ENCODE measurements at places on chromosomes 12 and 14.

DNA sequence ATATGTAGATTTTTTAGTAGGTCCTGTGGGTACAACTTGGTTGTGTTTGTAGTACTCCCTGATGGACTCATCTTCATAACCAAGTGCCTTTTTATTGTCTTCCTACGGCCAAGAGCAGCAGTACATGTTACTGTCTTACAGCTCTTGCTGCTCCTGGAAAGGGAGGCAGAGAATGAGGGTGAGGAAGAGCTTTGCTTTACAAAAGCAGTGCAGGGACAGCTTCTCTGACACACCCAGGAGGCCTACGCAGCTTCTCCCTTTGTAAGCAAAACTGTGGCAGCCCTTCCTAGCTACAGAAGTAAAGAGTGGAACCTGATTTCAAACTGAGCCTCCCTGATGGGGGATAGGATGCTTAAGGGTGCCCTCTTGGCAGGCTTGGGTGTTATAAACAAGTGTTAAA is 18.6 kb downstream of the MYRFL start:
- no peak for DNase-seq

DNA sequence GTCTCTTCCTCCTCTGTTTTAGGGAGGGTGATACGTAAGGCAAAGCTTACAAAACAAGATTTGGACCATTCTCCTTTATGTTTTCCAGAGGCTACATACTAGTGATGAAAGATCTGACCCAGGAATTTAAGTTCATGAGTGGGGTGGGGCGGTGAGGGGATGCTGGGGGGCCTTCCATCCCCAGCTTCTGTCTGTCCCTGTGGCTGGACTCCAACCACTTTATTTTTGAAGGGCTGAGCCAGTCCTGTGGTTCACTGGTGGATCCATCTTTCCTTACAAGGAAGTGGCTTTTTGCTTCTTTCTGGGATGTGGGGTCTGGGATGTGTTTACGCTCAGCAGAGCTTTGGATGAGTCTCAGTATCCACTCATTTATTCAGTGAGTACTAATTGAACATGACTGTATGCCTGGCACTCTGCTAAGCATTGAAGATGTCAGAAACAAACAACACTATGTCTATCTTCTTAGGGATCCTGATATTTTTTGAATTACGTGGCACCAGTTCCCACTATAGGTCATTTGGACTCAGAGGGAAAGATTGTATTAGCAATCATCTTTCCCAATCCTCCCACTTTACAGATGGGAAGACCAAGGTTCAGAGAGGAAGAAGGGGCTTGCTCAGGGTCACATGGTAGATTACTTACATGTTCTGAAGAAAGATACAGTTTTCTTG is 291.8 kb upstream of the TBX3 start:
- DNase-seq, result no peak

GRCh38 chr14:64541261-64541971 is 875 bp downstream of the HSPA2 start:
- no peak for DNase-seq

- no peak for DNase-seq
Observed at GRCh38 chr12:119176267-119177055, 2.3 kb upstream of the HSPB8 start.

- DNase-seq, result no peak
Observed at GRCh38 chr14:51582437-51582836, 69.3 kb upstream of the FRMD6 start.

DNA sequence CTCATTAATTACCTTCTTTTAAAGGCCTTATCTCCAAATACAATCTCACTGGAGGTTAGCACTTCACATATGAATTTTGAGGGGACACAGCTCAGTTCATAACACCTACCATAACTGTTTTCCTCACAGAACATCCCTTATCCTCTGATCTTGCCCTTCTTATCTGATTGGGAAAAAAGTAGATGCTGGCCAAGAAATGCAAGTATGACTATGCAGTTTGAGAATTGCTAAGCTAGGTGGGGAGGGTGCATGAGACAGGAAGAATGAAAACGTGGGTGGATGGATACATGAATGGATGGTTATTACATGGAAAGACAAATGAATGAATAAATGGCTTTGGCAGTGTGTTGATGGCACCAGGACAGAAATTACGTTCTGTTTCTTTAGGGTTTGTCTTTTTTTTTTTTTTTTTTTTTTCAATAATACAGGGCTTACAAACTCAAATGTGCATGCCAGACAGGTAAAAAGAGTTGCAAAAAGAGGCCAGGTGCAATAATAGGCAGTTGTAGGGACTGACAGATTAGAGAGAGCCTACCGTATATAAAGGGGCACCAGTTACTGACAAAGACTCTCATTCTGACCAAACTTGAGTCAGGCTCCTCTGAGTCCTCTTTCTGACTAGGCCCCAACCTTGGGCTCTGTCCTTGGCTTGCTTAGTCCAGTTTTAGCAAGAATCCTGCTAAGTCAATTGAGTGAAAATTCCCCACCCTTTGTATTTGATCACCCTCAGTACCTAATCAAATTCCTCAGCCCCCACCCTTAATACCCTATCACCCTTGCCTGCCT is 304.9 kb downstream of the ZFP36L1 start:
- DNase-seq, result no peak

DNA sequence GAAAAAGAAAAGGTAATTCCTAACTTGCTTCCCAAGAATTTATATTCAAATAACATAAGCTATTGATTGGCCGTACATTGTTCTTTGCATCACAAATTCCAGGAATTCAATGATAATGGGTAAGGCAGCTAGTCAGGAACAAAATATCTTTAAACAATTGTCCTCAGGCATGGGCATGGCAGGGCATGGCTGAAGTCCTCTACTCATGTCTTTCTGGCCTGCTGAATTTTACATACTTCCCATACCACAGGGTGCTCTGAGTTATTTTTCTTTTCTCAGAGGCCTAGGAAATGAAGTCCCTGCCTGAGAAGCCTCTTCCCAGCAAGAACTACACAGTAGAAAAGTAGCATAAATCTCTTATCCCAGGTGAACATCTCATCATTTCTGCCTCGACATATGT is 15.1 kb upstream of the DRAM1 start:
- DNase-seq, result no peak

GRCh38 chr14:92760524-92760805 is 12.0 kb upstream of the LGMN start:
- no peak for DNase-seq

DNA sequence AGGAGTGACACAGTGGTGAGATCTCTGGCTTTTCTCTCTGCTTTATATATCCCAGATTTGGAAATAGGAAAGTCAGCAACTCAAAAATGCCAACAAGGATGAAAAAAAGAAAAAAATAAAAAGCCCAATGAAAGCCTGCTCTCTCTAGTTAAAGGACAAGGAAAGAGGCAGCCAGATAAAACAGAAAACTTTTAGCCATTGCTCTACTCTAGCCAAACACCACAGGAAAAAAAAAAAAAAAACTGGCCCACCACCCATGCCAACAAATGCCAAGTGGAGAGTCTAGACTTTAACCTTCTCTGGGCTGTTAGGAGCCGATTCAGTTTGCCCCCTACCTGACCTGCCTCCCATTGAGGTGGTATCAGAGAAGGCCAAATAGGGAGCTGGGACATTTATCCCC is 222.3 kb upstream of the TMTC1 start:
- DNase-seq, result no peak

DNA sequence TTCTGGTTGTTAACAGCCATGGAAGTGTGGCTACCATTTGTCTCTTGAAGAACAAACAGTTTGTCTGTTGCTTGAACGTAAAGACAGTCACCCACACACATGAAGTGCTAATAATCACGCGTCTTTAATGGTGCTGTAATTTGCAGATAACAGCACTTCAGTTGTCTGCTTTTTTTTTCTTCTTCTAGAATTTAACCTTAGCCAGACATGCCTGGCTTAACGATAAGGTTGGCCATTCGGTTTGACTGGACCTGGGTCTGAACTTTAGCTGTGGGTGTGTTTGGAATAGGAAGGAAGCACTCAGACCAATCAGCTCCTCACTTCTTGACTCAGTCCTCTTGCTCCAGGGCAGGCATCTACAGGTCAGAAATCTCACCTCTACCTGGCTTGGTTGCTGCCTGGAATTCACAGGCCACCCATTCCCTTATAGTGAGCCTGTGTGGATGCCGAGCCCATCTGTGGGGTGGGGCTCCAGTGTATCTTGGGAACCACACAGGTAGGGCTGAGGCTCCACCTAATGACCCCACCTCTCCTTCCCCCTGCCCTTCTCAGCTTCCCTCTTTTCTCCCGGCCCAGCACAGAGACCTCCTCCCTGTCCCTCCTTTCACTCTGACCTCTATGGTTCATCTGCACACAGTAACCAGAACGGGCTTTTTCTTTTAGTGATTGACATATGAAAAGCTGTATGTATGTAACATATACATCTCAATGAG is 246.4 kb upstream of the PWP1 start:
- no peak for DNase-seq
